ENCODE measurements at places on chromosomes 1 and 21. TPM values are rescaled to one million over a fixed set of nuclear protein-coding genes. Genes with fewer than 3 reads are reported as not detected.

PTCH2 gene
- 0.36 TPM for total RNA-seq

PPM1J gene
- 0.63 TPM for total RNA-seq

MAST2 gene
- 18.6 TPM for total RNA-seq

RPRD2 gene
- 19.3 TPM for total RNA-seq

FAM163A gene
- not detected for total RNA-seq

BMP8A gene
- total RNA-seq: not detected

ATP6V1G3 gene
- total RNA-seq: not detected

NR5A2 gene
- total RNA-seq: 11.5 TPM

DISC1 gene
- 4.7 TPM for total RNA-seq

- no peak for DNase-seq
These were observed at the start of gene C1orf198 for GRCh38 chr1:230867903-230868735. Gene C1orf198 (minus strand): TSS chr1:230868521. CDS start chr1:230868512, 9 bp downstream.

GRCh38 chr1:109969146-109969829, 15.3 kb upstream of the AHCYL1 start:
- DNase-seq: peak; percentile 78

DNA sequence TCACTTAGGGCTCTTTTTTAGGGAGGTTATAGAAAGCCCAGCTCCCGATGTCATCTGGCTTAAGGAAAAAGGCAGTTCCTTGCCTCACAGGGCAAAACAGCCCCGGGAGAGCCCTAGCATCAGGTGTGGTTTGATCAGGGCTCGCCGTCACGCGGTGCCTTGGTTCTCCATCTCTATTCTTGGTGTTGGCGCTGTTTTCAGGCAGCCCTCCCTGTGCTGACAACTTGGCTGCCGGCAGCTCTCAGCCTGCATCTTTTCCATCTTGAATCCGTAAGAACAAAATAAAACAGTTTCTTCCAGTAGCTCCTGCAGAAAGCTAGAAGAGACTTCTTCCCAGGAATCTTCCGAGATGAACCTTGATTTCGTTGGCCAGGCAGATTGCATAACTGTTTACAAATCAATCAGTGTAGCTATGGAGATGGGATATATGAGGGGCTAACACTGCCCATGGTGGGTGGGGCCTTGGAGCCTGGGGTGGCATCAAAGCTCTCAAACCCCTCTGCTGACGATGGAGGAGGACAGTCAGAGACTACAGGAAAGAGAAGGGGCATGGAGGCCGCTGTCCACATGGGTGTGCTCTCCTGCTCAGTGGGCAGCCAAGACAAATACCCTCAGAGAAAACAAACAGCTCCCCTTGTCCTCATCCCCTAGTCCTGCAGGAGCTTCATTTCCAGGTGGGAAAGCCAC, 370.7 kb upstream of the C1orf174 start:
- no peak for DNase-seq

DNA sequence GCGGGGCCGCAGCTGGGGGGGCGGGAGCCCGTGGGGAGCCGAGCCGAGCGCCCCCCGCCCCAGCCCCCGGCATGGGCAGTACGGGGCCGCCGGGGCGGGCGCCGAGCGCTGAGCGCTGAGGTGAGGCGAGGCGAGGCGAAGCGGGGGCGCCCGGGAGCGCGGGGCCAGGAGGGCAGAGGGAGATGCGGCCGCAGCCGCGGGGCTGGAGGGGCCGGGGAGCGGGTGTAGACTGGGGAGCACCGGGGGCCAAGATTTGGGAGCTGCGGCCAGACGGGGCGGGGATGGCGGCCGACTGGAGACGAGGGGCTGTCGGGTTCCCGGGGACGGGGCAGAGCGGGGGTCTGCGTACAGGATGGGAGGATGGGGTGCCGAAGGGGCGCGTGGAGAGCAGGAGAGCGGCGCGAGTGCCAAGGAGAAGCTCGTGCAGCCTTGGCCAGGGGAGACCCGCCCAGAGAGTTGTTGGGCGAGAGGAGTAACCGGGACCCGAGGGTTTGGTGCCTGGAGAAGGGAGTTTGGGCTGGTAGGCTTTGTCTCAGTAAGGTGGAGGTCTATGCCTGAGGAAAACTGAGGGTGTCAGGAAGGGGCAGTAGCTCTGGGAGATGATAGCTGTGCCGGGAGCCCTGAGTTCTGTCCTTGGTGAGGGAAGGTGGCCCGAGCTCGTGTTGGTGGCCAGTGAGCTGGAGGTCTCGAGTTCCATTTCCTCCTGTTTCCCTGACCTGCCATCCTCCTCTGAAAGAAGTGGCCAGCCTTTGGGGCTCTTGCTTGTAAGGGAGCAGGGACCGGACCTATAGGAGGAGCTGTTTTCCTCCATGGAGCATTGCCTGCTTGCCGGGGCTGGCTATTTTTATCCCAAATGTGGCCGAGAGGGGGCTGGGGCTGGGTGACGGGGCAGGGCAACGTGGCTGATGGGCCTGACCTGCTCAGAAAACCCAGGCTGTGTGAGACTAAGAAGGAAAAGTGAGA, 539 bp downstream of the ATP8B2 start:
- DNase-seq: peak; percentile 92

GRCh38 chr1:51564124-51564523, 45.1 kb upstream of the EPS15 start:
- DNase-seq: peak; percentile 77

DNA sequence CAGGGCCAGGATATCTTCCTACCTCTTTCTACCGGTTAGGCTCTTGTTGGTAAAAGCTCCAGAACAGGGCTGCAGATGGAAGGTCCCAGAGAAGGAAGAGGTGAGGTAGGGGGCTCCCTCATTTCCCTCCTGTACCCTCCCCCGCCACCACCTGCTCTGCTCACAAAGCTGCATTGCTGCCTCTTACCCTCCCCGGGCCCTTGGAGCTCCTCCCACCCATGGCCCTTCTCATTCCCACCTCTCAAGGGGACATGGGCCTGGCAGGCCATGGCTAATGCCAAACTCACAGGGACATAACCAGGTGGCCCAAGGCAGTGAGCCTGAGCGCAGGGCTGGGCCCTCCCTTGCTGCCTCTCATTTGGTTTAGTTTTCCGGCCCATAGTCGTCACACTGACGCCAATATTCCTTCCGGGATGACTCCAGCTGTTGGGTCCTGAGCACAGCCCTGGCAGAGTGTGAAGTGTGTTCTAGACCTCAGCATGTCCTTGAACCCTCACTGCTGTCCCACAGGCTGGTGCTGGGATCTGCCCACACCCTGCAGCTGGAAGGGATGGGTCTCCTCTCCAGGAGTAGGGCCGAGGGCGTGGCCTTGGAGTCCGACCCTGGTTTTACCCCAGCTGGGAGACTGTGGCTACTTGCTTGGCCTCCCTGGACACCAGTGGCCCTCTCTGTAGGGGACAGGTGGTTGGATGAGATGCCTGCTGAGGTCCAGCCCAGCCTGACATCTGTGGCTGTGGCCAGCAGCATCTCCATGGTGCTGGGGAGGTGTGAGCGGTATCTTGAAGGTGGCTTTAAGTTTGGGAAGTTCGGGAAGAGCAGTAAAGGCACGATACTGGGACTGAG, 104.6 kb downstream of the ARHGEF10L start:
- no peak for DNase-seq

DNA sequence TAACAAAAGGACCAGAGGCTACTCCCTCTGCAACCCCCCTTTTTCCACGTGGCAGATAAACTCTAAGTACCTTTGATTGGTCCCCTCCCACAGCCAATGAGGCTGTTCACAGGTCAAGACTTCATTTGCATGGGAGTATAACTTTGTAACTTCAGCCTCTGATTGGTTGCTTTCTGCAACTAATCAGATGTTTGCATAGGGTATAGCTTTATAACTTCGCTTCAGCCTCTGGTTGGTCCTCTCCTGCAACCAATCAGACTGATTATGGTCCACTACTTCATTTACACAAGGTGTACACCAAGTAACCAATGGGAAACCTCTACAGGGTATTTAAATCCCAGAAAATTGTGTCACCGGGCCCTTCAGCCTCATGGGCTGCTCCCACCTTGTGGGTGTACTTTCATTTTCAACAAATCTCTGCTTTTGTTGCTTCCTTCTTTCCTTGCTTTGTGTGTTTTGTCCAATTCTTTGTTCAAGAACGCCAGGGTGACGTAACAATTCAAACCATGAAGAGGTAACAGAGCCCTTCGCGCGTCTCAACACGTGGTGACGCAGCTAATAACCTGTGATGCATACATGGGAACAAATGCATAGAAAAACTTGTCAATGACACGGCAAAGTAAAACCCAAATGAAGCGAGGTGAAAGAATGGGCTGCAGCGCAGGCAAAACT, 47.2 kb downstream of the VPS26C start:
- DNase-seq: peak; percentile 6

DNA sequence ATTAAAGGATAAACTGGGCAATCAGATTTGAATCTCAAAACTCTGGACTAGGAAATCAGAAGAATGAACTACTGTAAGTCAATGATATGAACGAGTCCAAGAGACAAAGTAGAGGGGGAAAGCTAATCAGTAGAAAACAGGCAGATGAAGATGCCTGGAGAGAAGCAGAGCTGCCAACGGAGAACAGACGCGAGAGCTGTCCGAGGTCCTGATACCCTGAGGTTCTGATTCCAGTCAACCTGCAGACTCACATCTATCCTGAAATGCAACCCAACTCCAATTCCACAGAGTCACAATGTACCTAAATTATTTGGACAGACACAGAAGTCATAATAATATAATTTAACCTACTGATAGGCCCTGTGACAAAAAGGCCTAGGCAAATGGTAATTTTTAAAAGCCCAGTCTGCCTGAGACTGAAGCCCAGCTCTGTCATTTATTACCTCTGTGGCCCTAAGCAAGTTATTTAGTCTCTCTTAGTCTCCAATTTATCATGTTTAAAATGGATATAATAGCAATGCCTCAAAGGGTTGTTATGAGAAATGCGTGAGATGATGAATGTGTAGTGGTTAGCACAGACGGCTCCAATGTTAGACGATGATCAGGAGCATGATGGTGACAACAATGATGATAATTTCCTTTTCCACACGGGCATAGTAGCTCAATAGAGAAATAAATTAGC, 33.4 kb downstream of the RGS7 start:
- DNase-seq: peak; percentile 49

DNA sequence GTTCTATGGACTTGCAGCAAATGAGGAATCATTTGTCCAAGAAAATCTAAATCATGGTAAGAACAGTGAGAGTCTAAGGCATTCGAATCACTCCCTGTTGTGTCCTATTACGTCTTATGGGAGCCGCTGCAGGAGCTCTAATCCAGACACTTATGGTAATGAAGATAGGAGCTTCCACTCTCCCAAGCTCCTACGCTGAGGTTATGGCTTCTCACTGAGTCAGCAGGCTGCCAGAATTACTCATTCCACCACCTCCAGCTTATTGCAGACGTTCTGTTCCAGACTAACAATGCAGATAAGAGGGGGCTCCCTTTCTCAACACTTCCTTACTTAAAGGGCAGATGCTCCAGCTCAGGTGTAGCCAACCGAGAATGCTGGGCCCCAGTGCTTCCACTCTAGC, 212.6 kb downstream of the GREM2 start:
- DNase-seq: peak; percentile 91

DNA sequence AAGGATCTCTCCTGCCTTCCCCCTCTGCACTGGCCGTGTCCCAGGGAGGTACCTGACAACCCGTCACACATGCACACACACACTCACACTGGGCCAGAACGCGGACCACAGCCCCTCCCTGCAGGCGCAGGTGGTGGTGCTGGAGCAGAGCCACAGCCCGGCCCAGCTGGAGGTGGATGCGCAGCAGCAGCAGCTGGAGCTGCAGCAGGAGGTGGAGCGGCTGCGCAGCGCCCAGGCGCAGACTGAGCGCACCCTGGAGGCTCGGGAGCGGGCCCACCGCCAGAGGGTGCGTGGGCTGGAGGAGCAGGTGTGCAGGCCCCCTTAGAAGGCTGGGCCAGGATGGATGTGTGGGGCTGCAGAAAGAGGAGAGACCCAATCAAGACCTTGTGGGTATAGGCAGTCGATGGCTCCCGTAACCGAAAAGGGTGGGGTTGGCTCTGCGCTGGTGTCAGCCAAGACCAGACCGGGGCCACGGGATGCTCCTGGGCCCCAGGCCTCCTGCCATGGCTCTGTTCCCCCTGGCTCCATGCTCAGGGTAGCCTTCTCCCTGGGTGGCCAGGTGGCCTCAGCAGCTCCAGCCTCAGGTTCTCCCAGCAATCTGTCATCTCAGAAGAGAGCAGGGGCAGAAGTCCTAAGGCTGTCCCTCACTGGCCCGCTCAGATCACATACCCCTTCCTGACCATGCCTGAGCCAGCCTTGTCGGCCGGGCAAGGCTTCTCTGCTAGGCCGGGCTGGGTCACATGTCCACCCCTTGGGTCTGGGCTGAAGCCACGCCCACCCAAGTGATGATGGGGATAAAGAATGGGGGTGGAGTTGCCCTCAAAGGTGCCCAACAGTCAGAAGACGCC, 8.9 kb downstream of the MFAP2 start:
- DNase-seq: peak; percentile 43

GRCh38 chr1:58618303-58618702, 41.3 kb upstream of the TACSTD2 start:
- DNase-seq: peak; percentile 81

GRCh38 chr1:24925082-24925779, 4.8 kb downstream of the RUNX3 start:
- DNase-seq: no peak

DNA sequence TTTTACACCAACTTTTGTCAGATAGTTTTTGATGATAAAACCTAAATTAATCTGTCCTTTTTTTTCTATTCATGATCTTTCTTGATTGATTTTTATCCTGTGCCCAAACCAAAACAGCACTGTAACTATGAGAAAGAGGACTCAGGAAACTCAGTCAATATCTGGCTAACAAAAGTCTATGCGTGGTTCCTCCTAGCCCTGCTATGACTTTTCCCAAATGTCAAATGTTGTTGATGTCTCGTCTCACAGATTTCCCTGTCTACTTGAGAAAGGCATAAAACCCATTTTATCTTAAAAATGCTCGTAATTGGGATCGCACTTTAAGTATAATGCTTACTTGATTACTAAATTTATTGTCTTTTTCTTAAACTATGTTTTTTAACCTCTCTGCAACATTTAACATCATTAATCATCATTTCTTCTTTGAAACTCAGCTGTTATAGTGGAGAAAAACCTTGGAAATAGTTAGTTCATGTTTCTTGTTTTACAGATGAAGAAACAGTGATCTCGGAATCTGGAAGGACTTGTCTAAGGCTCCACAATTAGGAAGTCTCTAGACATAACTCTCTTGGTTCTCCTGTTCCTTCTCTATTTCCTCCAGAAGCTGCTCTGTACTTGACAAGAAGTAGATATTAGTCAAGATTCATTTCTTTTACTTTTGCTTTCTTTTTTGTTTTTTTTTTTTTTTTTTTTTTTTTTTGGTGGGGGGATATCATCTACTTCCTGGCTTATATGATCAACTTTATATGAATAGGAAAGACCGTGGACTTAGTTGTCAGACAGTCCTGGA, 26.2 kb upstream of the PTPRC start:
- no peak for DNase-seq

DNA sequence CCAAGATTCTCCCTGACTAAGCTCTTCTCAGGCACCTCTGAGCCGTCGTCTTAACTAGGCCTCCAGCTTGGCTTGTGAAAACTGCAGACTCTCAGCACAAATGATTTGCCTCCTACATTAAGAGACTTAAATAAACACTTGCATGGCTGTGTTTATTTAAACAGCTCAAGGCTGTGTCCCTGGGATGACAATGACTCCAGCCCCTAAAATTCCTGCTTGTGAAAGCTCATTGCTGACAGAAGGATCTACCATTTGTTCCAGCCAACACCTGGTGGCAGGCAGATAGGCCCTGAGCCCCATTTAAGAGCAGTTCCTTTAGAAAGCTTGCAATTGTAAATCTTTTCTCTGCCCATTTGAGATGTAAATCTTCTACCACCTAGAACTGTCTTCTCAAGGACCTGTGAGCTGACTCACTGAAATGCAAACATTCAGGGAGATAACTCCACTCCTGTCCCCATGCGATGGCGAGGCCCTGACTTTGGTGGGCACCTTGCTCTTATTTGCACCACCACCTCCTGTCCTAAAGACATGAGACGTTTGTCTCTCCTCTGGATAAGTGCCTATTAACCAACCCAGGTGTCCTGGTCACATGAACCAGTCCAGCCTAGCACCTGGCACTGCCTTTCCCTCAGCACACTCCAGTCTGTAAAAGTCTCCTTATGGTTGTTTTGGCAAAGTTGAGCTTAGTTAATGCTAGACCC, 15.1 kb upstream of the PCP4 start:
- no peak for DNase-seq
